ENCODE measurements at places on chromosomes 4 and X.

GRCh38 chrX:118038614-118039365 lies 77.8 kb downstream of the KLHL13 start:
- DNase-seq, result no peak

DNA sequence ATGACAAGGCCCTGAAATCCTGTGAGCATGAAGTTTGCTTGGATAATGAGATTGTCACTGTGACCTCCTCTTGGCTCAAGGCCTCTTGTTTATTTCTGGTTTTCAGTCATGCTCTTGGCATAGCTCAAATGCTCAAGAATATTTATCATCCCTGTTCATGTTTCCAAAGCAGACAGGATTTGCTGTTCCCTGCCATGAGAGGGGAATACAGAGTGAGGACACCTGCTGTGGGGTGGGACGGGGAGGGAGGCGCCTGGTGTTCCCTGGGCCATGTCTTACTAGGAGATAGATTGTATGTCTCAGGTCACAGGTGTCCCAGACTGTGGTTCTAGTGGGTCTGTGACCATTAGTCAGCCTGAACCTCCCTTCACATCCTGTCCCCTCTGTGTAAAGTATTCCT lies 34.9 kb upstream of the SH3RF1 start:
- DNase-seq, result no peak

DNA sequence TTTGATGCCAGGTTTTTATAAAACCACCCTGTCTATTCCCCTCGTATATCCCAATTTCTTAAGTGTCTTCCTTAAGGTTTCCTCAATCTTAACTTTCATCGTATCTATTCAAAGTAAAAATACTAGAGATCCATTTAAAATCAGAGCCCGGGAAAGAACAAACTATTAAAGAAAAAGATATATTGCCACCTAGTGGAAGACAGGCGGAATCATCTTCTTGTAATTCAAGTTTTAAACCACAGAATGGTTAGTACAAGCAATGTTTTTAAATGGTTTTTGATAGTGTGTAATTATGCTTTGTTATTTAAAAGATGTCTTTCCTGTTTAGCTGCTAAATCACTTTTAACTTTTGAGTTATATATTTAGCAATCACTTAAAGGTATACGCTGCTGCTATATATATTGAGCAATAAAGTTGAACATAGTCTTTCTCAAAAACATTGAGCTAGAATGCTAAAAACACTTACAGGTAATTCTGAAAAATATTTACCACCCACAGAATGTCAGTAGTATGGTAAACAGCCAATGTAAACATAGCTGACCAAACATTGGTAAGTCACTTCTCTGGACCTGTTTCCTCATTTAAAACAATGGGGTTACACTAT lies 18.2 kb downstream of the PRDM8 start:
- DNase-seq, result no peak

GRCh38 chrX:121831601-121832000 lies 784.2 kb downstream of the GLUD2 start:
- DNase-seq, result no peak

- DNase-seq, result no peak
Observed at GRCh38 chrX:47247206-47247998, 14.6 kb downstream of the USP11 start.
